ENCODE measurements at places on chromosomes 5 and 9. TPM values are rescaled to one million over a fixed set of nuclear protein-coding genes. Genes with fewer than 3 reads are reported as not detected.
A peak's percentile ranks its signal among the peaks of the same experiment; 100 is the strongest.

DNA sequence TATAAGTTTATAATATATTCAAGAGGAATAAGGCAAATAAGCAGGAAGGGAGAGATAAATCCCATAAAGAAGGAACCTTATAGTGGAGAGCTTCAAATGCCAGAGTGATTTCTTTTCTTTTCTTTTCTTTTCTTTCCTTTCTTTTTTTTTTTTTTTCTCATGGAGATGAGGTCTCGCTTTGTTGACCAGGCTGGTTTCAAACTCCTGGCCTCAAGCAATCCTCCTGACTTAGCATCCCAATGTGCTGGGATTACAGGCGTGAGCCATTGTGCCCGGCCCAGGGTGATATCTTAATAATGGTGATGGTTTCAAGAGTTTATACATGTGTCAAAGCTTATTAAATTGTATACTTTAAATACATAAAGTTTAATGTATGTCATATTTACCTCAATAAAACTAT, 19.6 kb upstream of the FOCAD start:
- DNase-seq: no peak
- no peaks in the 10 kb centered on the region for H3K36me3 ChIP-seq
- no peak overlapping the region for H3K27ac ChIP-seq
- H3K4me1 ChIP-seq: peaks cover 7% of the 10 kb centered on the region
- H3K27me3 ChIP-seq: no peaks in the 10 kb centered on the region
- H3K4me3 ChIP-seq: no peak overlapping the region

DNA sequence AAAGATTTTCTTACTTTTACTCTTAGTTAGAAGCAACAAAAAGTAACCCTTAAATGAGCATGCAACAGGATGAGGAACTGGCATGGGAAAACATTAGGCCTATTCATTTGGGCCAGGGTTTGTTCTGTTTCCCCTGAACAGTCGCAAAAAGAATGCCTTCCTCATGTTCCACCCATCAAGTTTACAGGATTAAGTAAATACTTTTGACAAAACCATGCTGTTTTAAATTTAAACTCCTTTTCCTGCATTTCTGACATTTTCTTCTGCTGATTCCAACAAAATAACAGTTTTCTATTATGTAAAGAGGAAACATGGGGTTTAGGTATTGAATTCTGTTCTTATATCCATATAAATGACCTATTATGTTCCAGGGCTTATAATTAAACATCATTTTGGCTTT, 236.6 kb upstream of the ACTBL2 start:
- DNase-seq: no peak
- H3K27ac ChIP-seq: no peak overlapping the region
- H3K27me3 ChIP-seq: no peaks in the 10 kb centered on the region
- H3K4me1 ChIP-seq: no peaks in the 10 kb centered on the region
- H3K4me3 ChIP-seq: no peak overlapping the region

DNA sequence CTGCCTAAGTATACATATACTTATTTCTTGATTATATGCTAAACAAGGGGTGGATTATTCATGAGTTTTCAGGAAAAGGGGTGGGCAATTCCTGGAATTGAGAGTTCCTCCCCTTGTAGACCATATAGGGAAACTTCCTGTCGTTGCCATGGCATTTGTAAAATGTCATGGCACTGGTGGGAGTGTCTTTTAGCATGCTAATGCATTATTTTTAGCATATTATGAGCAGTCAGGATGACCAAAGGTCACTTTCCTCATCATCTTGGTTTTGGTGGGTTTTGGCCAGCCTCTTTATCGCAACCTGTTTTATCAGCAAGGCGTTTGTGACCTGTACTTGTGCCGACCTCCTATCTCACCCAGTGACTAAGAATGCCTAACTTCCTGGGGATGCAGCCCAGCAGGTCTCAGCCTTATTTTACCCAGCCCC, 80.9 kb downstream of the ALDH7A1 start:
- DNase-seq: no peak
- H3K4me3 ChIP-seq: no peak overlapping the region
- peak overlapping the region; percentile 48 for H3K27ac ChIP-seq
- peaks cover 19% of the 10 kb centered on the region for H3K4me1 ChIP-seq
- H3K27me3 ChIP-seq: no peaks in the 10 kb centered on the region

DNA sequence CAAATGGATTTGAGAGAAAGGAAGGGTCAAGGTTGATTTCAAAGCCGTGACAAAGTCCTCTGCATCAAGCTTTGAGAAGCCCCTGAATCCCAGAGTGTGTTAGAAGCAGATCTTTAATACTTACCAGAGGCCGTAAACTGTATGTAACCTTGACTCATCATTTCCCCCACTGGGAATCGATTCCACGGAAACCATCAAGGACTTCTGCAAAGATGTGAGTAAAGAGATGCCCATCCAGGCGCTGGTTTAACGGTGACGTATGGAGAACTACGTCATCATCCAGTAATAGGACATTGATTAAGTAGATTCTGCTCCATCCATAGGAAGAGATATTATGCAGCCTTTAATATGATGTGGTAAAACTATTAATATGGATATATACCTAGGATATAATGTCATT, 1.6 kb downstream of the RNF183 start:
- no peak for DNase-seq
- no peak overlapping the region for H3K27ac ChIP-seq
- no peaks in the 10 kb centered on the region for H3K36me3 ChIP-seq
- H3K4me3 ChIP-seq: no peak overlapping the region
- no peaks in the 10 kb centered on the region for H3K4me1 ChIP-seq

DNA sequence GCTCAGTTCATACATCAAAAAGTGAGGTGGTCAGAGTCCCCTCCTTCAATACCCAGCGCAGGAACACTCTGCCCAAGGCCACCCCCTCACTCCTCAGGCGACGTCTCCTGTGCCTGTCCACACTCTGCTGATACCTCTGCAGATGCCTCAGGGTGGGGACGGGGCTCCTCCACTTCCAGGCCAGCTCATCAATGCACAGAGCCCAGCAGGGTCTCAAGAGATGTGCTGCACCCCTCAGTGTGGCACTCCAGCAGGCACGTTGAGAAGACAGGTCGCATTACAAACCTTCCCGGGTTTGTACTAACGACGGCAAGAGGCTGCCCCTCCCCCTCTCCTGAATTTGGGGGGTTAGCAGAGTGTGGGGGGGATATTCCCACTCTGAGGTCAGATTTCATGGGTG, 128.5 kb downstream of the ZNF354C start:
- no peaks in the 10 kb centered on the region for H3K27me3 ChIP-seq
- H3K27ac ChIP-seq: no peak overlapping the region
- DNase-seq: peak; percentile 7
- no peaks in the 10 kb centered on the region for H3K36me3 ChIP-seq
- H3K4me3 ChIP-seq: no peak overlapping the region
- no peaks in the 10 kb centered on the region for H3K4me1 ChIP-seq

DNA sequence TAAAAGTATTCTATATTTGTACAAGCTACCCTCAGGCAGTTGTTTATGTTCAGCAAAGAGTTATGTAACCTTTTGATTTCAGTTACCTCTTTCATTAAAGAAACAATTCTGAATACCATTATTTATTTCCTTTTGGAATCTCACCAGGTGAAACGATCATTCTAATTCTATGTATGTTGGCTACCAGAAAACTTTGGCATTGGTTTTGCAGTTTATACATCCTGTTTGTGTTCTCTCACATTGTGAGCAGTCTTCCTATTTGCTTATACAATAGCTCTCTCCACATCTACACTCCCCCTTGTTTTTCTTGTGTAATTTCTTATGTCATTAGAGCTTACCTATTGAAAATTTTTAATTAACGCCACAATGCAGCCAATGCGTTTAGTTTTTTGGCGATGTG, 276.0 kb upstream of the MPDZ start:
- no peak overlapping the region for H3K27ac ChIP-seq
- no peaks in the 10 kb centered on the region for H3K36me3 ChIP-seq
- H3K4me1 ChIP-seq: no peaks in the 10 kb centered on the region
- no peak for DNase-seq

The PCDHA3 gene
- 0.77 TPM for total RNA-seq

The EPB41L4B gene
- total RNA-seq: 12.1 TPM

Measured in lower lobe of right lung (tissue), 2 donors.